ENCODE measurements at places on chromosomes 7 and 10. TPM values are rescaled to one million over a fixed set of nuclear protein-coding genes. Genes with fewer than 3 reads are reported as not detected.

The ACBD7 gene
- 0.31 TPM for total RNA-seq

The ANKRD1 gene
- not detected for total RNA-seq

The RAPGEF5 gene
- 32.4 TPM for total RNA-seq

The SMIM30 gene
- total RNA-seq = 44.3 TPM

- no peak for DNase-seq
These were observed 16.3 kb upstream of the COL1A2 start for GRCh38 chr7:94378356-94378755.
